Psoas muscle (tissue), 8 donors: ENCODE measurements at places on chromosomes 12 and 14. TPM values are rescaled to one million over a fixed set of nuclear protein-coding genes. Genes with fewer than 3 reads are reported as not detected.
A peak's percentile ranks its signal among the peaks of the same experiment; 100 is the strongest.

ANKS1B gene
- polyA plus RNA-seq = 2.4 TPM

EPYC gene
- not detected for polyA plus RNA-seq

ZDHHC22 gene
- not detected for polyA plus RNA-seq

PMCH gene
- polyA plus RNA-seq = not detected

C12orf42 gene
- not detected for polyA plus RNA-seq

TAS2R46 gene
- 0.04 TPM for polyA plus RNA-seq

HSP90B1 gene
- 129 TPM for polyA plus RNA-seq

OR6C1 gene
- polyA plus RNA-seq = not detected

DNA sequence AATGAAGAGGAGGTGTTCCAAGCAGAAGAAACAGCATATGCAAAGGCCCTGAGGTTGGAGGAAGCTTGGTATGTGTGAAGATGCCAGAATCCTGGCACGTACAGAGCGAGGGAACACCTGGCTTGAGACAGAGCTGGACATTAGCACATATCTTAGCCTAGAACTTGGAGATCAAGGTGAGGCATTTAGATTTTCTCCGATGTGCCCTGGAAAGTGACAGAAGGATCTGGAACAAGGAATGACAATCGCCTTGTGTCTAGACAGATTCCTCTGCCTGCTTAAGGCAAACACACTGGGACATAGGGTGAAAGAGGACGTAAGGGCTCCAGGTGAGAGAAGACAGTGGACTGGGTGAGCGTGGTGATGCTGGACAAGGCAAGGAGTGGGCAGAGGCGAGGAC, 32.2 kb upstream of the NOS1 start:
- DNase-seq = no peak

GRCh38 chr12:835754-836518, 83.6 kb downstream of the WNK1 start:
- no peak for DNase-seq

DNA sequence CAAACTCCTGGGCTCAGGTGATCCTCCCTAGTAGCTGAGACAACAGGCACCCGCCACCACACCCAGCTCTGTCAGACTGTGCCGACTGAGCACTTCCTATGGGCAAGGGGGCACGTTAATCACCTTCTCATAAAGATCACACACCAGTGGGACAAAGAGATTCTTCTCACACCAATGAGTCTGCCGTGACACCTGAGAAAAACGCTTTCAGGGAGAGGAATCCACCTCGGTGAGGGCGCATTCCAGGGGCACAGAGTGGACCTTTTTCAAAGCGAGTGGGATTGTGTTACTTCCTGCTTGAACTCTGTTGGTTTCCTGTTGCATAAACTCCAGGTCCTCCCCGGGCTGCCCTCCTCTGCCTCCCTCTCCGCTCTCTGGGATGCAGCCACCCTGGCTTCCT, 17.5 kb upstream of the SCARB1 start:
- DNase-seq = no peak

- DNase-seq = no peak
Measured at GRCh38 chr12:5556946-5557673, 125.2 kb downstream of the NTF3 start.

DNA sequence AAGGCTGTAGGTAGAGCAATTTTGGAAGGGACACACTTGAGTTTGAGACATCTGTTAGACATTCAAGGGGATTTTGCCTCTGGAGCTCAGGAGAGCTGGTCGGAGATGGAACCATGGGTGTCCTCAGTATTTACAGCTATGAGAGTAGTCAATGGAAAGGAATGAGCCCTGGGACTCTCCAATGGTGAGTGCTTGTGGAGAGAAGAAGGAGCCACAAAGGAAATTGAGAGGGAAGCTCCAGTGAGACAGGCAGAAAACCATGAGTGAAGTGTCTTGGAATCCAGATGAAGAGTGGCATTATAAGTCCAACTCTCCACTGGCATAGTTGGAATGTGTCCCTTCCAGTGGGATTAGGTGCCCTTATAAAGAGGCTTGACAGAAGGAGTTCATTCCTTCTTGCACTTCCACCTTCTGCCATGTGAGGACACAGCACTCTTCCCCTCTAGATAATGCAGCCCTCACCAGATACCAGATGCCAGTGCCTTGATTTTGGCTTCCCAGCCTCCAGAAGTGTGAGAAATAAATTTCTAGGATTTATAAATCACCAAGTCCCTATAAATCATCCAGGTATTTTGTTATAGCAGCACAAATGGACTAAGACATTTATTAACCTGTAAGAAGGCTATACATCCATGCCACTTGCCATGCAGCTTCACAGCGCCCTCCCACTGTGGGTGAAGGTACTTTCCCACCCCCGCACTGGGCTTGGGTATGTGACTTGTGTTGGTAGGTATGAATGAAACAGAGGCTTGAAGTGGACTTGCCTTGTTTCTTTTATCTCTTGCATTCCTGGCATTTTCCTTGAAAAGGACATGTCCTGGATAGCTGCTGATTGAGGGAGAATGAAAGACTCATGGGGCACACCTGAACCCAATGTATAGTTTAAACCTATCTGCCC, 27.3 kb downstream of the LLPH start:
- DNase-seq = no peak

DNA sequence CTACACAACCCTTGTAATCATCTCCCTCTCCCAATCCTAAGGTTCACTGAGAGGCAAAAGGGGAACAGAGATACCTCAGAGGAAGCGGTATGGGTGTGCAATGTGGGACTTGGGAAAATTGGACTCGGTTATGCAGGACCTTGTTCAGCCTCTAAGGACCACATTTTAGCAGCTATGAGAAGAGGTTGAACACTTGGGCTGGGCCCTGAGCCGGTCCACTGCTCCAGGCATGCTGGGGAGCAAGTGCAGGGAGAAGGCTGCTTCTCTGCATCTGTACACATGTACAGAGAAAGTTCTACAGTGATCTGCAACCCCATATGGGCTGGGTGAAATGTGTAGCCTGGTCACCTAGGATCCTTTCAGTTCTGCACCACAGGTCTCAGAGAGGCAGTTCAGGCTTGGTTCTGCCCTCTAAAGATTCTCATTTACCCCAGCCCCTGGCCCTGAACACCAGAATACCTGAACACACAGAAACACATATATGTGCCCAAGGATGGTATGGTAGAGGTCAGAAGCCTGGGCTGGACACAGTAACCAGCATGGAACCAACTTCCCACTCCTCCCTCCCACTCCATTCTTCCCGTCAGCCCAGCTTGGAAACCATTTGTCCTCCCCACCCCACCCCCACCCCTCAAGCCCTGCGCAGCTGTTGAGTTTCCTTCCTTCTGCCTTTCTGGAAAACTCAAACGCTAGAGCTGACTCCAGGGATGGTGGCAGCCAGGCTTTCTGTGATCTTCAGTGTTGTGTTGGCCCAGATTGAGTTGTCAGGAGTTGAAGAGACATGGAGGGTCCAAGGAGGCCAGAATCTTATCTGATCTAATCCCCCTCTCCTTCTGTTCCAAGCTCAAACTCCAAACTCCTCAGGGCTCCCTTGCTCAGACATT, 10.4 kb downstream of the HOXC5 start:
- DNase-seq = no peak

DNA sequence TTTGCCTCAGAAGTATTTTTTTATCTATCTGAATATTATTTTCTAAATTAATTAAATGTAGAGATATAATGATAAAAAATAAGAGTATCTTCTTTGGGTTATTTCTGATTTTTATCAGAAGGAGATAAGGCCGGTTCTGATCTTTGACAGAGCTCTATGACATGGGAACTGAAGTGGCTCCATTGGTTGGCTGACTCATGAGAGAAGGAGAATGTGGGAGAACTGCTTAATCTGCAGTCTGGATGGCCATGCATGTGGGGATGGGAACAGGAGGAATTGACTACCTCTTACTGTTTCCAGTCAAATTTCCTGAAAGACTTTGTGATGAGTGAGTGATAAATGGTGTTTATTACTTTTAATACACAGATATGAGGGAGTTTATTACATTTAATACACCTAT, 155.8 kb upstream of the ATP2B1 start:
- DNase-seq = no peak

DNA sequence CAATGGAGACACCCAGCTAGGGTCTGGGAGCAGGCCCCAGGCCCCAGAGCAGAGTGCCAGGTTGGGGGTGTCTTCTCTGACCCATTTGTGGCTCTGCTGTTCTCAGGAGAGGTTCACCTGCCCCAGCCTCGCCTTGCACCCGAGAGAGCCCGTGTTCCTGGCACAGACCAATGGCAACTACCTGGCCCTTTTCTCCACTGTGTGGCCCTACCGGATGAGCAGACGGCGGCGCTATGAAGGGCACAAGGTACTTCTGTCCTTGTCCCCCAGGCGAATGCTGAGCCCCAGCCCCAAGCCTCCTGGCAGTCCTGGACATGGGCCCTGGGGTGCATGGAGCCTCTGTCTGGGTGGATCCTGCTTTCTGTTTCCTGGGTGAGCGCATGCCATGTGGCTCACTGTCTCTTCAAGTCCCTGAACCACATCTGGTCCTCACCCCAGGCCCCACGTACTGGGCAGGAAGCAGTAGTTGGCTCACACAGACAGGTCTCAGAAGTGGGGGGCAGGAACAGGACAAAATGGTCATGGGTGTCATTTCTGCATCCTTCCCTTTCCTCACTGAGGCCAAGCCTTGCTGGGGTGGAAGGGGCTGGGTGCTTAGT, 58.2 kb downstream of the BEGAIN start:
- DNase-seq = no peak

- DNase-seq = no peak
Measured at GRCh38 chr12:68189821-68190242, 30.3 kb upstream of the IFNG start.

- peak; percentile 57 for DNase-seq
Measured at GRCh38 chr14:103543721-103544387, 14.9 kb downstream of the TRMT61A start.

GRCh38 chr14:61429316-61429715, 107.9 kb downstream of the PRKCH start:
- DNase-seq = no peak

DNA sequence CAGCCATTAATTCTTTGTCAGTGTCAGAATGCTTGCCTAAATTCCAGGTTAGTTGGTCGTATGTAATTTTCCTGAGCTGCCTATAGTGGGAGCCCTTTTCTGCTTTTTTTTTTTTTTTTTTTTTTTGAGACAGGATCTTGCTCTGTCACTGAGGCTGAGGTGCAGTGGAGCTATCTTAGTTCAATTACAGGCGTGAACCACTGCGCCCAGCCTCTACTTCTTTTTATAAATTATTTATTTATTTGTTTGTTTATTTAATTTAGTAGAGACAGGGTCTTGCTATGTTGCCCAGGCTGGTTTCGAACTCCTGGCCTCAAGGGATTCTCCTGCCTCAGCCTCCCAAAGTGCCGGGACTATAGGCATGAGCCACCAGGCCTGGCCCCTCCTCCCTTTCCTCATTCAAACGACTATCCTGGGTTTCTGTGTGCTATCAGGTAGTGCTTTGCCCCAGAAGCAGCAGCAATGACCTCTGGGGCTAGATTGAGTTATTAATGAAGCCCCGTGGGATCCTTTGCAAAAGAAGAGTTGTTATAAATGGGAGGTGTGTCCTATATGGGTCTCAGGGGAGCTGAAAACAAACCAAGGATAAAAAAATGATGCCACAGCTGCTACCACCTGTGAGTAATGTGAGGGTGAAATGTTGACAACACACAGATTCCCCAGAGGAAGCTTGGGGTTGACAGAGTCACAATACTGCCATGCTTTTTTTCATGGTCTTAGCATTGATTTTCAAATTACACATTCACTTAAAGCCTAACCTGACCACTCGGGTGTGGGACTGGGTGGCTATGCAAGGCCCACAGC, 34.6 kb upstream of the NFKBIA start:
- no peak for DNase-seq

DNA sequence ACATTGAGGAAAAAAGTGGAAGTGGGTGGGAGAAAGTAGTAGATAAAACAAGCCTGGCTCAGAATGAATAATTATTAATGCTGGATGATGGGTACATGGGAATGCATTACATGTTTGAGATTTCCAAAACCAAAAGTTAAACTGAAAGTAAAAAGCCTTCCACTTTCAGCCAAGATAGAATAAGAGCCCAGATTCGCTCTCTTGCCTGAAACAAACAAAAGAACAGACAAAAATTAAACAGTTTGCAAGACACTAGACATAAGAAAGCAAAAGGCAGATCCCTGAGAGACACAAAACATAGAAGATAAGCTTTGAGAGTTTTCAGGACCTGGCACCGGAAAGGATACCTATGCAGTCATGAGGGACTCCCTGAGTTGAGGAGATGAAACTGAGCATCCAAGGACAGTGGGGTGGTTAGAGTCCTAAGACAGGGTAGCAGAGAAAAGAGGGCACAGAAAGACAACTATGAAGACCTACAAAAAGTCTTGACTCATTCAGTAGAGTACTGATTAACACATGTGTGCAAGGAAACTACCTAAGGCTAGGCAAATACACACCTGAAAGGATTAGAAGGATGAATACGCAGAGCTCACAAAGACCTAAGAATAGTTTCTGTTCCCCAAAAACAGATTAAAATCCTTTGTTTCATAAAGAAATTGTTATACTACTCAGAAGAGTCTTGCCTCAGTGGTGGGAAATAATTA, 54.1 kb downstream of the CEP83 start:
- DNase-seq = no peak

DNA sequence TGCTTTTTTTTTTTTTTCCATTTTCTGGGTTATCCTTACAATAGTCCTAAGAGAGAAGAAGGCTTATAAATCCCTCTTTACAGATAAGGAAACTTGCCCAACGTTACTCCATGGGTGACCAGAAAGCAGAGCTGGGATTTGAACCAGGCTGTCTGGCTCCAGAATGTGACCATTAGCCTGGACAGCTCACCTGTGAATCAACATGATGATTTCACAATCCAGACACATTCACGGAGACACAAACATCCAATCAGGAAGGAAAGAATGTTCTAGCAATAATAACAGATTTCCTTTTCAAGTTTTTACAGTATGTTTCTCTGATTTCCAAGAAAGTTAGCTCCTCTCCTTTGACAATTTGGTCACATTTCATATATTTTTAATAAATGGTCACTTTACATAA, 118.3 kb downstream of the GALC start:
- no peak for DNase-seq

DNA sequence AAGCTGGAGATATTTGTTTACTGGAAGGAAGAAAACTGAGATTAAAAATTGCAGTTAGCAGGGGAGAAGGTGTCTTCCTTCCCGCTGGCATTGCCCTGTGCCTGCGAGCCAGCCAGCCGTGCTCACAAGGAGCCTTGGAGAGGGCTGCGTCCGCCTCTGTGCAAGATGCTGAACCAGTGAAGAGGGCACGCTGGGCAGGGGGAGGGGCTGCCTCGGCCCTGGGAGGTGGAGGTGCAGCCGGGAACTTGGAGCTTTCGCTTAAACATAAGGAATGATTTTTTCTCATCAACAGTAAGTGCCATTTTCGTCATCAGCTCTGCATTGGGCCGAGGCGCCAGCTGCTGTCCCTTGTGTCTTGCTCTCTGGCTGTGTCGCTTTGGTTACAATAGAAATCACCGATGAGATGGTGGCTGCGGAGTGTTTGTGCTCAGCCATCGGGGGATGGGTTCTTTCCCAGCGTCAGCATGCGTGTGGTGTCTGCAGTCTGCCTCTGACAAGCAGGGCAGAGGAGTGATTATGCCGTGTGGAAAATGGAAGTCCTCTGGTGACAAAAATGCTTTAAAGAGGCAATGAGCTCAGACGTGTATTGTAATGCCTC, 97.3 kb downstream of the ESR2 start:
- DNase-seq = no peak

GRCh38 chr14:72800848-72801370, 93.0 kb downstream of the DPF3 start:
- no peak for DNase-seq
